ENCODE measurements at places on chromosomes 7 and 10. TPM values are rescaled to one million over a fixed set of nuclear protein-coding genes. Genes with fewer than 3 reads are reported as not detected.

DNA sequence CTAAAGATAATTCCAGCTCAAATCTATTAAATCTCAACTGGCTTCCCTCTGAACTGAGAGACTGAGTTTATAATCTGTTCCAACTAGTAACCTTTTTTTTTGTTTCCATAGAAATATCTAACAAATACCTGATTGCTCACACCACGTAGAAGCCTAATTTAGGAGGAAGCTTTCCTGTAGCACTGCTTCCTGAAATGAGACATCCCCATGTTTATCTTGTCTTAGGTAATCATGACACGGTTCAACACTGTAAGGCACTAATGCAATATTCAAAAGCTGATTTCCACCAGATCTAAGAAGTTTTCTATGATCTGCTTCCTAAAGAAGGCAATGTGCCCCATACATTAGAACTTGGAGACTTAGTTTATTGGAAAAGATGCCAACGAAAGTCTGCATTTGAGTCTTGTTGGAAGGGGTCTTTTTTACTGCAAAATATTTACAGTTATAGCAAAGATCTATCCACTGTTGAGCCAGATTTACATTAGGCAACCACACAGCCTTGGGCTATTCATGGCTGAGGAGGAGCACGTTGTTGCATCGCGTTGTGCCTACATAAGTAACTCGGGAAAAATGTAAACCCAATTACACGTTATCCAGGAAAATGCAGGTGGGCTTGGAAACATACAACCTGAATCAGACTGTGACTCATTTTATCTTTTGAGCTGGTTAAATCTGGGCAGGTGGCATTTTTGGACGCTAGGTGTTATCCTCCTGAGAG is 66.3 kb downstream of the VIPR2 start:
- no peak for DNase-seq

GRCh38 chr7:156174428-156174827 is 362.2 kb upstream of the SHH start:
- no peak for DNase-seq

The AVL9 gene
- 28.3 TPM for polyA plus RNA-seq

The OR2A5 gene
- polyA plus RNA-seq, result not detected

The TAS2R41 gene
- not detected for polyA plus RNA-seq

DNA sequence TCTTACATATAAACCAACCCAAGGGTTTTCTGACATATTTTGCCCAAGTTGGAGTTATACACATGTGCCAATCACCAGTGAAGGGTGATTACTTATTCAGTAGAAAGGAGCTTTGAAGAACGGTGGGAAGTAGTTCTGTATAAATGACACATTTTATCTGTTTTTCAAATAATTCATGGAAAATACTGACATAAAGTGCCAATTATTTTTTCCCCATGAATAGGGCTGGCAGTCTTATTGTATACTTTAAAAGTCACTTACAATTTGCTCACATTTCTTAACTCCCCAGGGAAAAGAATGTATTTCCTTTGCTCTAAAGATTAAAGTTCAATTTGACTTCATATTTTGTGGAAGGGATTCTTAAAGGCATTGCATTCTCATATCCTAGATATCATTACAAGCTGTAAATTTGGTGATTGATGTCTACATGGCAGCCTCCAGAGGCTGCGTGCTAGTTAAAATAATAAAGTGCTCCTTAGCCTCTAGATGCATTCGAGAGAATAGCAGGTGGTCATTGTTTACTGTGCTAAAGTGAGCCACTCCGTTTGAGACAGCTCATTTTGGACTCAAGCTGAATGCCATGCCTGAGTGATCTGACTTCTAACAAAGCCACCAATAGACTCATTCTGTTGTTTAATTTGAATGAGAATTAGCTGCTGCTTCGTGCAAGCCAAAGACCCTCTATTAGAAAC is 148.8 kb upstream of the NRP1 start:
- no peak for DNase-seq

The GIMAP5 gene
- not detected for polyA plus RNA-seq

GRCh38 chr10:131187926-131188325 is 123.6 kb downstream of the TCERG1L start:
- no peak for DNase-seq

DNA sequence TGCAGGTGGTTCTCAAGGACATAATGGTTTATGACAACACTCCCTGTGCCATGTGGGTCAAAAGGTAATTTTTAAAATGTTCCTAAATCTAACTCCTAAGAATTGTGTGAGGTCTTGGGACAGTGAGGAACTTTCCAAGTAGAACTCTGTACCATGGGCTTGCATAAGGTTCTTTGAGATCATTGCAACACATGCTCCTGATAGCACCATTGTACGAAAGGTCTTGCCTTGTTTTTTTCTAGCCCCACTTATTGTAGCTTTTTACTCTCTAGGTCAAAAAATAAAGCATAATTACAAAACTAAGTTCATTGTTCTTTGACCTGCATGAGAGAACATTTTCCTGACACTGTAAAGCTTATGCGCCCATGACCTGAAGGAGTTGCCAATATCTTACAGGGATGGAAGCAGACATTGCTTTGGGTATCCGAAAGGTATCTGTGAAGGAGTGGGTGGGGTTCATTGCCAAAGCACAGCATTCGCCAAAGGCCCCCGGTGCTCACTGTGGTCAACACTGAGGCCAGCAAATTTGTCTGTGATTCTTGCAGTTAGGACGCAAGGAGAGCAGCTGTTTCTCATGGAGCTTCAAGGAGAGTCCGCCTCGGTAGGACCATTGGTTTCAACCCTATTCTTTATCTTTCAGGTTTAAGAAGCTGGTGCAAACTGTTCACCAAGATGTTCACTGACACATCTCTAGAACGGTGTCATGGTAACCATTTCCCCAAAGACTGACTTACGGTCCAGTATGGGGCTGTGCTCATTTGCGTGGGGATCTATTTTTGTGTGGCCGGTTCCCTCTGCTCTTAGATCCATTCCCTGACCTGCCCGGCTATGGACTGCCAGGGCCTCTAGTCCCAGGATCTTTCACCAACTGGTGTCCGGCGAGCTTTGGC is 7.6 kb upstream of the PRKAG2 start:
- no peak for DNase-seq

- DNase-seq, result no peak
Observed at GRCh38 chr10:1895691-1896090, 158.4 kb upstream of the ADARB2 start.

The HOXA13 gene
- 0.01 TPM for polyA plus RNA-seq

DNA sequence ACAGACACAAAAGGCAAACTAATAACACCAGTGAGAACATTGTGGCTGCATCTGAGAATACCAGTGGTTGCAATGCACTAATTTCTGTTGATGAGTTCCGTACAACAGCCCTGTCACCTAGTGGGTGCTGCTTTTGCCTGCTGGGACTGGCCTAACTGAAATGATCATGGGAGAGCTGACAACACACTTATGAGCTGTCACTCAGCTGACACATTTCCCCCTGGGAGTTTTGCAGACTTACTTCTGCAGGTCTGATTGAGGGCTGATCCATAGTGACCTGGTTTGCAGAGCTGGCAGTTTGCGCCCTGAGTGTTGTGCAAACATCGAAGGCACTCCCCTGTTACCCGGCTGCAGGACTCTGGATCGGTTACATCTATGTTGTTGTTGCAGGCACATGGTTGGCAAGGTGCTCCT is 60.6 kb upstream of the LAMB1 start:
- DNase-seq, result peak; percentile 28

DNA sequence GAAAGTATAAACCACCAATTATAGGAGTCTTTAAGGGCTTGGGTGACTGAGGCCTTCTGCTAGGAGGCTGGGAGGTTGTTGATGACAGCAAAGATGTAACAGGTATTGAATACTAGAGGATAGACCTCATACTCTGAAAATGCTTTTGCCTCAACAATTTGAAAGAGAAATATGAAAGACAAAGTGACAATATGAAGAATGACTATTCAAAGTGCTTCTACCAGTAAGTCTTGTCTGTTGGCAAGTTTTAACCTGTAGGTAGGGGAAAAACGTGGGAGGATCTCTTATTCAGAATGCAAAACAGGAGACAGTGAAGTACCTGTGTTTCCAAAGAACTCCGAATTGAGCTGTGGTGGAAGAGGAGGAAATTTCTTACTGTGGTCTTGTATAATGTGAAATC is 38.2 kb downstream of the GBF1 start:
- no peak for DNase-seq

The DPP6 gene
- polyA plus RNA-seq, result not detected

The TRPV6 gene
- polyA plus RNA-seq, result not detected

The OGA gene
- 39.8 TPM for polyA plus RNA-seq

DNA sequence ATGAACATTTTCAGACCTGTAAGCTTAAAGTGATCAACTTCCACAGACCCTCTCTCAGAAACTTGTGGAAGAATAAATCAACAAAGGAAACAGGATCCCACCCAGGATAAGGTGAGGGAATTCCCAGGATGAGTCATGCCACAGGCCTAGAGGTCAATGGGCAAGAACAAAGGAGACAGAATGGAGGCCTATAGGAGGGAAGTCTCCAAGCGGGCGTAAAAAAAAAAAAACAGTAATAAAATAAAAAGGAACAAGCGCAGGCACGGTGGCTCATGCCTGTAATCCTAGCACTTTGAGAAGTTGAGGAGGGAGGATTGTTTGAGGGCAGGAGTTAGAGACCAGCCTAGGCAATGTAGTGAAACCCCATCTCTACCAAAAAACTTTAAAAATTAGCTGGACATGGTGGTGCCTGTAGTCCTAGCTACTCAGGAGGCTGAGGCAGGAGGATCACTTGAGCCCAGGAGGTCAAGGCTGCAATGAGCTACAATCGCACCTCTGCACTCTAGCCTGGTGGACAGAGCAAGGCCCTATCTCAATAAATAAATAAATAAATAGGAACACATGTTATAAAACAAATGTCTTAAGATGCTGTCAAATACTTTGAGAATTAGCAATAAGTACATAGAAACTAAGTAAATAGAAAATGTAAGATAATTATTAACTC is 8.4 kb downstream of the SORBS1 start:
- DNase-seq, result peak; percentile 78

The GLI3 gene
- not detected for polyA plus RNA-seq

DNA sequence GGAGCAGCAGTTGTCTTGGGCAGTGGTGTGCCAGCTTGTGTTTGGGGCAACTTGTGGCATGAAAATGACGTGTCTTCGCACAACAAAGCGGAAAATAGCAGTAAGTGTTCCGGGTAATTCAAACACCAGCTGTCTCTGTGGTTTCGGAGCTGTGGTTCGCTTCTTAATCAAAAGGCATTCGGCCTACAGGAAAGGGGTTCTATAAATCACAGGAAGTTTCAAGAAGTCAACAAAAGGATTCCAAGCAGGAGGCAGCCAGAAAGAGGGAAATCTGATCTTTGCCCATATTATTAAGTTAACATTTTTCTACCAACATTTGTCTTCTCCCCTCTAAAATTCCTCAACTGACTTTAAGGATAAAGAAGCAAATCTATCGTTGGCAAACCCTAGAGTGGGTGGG is 353.4 kb downstream of the FGFR2 start:
- no peak for DNase-seq

DNA sequence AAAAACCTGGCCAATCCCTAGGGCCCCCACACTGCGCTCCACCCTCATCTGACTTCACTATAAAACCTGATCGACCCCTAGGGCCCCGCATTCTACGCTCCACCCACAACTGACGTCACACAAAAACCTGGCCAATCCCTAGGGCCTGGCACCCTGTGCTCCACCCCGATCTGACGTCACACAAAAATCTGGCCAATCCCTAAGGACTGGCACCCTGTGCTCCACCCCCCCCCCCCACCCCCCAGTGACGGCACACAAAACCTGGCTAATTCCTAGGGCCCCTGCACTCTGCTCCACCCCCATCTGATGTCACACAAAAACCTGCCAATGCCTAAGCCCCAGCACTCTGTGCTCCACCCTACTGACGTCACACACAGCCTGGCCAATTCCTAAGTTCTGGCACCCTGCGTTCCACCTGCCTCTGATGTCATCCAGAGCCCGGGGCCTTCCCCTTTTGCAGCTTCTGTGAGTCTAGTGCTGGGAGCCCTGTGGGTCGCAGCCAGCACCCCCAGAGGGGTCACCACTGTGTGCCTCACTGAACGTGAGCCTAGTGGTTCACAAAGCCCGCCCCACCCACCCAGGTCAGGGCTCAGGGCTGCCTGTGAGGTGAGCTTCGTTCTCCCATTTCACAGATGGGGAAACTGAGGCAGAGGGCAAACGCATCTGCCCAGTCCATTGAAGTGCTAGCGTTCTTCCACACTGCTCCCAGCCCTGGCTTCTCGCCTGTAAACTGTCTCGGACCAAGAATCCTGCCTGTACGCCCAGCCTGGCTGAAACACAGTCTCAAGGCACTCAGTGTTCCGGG is 40.6 kb downstream of the MICALL2 start:
- peak; percentile 28 for DNase-seq

GRCh38 chr7:113085781-113086390 is 741 bp downstream of the GPR85 start:
- DNase-seq, result no peak

- no peak for DNase-seq
Observed at GRCh38 chr7:3041986-3042675, 1.5 kb downstream of the CARD11 start.

The CTAGE4 gene
- not detected for polyA plus RNA-seq

DNA sequence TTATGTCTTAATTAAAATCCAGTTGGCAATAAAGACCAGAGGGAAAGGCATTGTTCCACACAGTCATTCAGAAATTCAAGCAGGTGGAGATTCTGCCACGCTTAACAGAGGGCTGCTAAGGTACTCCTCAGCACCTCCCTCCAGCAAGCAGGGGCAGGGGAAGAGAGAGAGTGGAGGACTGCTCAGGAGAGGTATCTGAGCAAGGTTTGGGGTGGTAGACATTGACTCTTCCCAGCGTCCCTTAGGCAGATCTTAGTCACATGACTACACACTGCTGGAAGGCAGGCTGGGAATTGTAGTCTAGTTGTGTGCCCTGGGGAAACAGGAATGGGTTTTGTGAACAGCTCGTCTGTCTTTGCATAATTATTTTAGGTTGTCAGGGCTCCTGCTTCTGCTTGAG is 181.6 kb downstream of the NPSR1 start:
- DNase-seq, result no peak

GRCh38 chr7:138226001-138226476 is 149.8 kb downstream of the AKR1D1 start:
- DNase-seq, result peak; percentile 59

The TMEM184A gene
- polyA plus RNA-seq, result 33.1 TPM

- DNase-seq, result no peak
Observed at GRCh38 chr10:80177781-80178636, 27.3 kb downstream of the ANXA11 start.

GRCh38 chr10:86234107-86234506 is 132.5 kb downstream of the GRID1 start:
- DNase-seq, result no peak

The POT1 gene
- 23.4 TPM for polyA plus RNA-seq

GRCh38 chr7:147809786-147810185 is 780.8 kb upstream of the C7orf33 start:
- DNase-seq, result no peak

The NSUN6 gene
- polyA plus RNA-seq, result 19.3 TPM

All from HepG2 (cell line).